Cardiac septum (tissue), 1 donor: ENCODE measurements at places on chromosomes 5 and 9. TPM values are rescaled to one million over a fixed set of nuclear protein-coding genes. Genes with fewer than 3 reads are reported as not detected.

GRCh38 chr5:169832845-169833244 lies 147.4 kb downstream of the INSYN2B start:
- DNase-seq, result no peak

GNA14 gene
- total RNA-seq, result 2.7 TPM

GRCh38 chr9:91500509-91501014 lies 76.9 kb upstream of the NFIL3 start:
- DNase-seq, result no peak

SLC28A3 gene
- 0.11 TPM for total RNA-seq

DNA sequence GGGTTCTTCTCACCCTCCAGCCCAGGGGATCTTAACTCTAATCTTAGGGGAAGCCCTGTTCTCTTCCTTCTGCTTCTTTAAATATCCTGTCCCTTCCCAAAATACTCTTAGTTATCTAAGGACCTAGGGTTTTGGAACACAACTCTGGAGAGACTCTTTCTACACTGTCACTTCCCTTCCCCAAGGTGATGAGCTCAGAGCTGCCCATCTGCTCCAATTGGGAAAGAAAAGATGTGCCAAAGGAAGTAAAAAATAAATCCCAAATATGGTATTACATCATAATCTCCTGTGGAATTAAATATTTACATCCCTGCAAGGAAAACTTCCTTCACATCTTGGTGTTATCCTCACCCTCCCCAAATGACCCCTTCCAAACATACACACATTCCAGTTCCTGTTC lies 291.2 kb downstream of the EPB41L4A start:
- no peak for DNase-seq

SPINK6 gene
- total RNA-seq, result not detected

- DNase-seq, result no peak
These were observed 381 bp downstream of the MED22 start for GRCh38 chr9:133347515-133347984.

DNA sequence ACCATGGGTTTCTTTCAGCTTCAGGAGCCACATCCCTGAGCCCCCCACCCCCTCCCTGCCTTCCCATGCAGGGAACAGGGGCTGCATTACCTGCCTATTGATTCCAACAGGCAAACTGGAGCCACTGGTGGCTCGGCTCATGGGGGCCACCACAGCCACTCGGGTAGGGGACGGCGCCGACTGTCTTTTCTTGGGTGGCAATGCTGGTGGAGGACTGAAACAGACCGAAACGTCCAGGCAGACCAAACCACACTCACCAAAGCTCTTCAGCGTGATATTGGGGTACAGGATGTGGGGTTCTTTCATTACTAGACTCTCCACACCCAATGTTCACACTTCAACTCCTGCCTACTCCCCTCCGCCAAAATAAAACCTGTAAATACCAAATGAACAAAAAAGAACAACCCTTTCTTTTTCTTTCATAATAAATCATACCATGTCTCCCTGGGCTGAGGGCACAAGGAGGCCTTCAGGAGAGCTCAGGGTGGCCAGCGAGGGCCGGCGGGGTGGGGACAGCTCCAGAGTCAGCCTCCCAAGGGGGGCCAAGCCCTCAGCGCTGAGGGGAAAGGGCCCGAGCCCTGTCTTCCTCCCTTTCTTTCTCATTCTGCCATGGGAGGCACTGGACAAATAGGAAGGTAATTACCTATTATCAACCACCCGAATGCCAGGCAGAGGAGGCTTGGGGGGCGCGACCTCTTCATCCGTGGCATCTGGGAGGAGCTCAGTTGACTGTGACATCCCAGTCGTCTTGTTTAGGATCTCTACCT lies 83.3 kb downstream of the PRRT1B start:
- DNase-seq, result no peak

ENDOG gene
- total RNA-seq, result 47.1 TPM

GRCh38 chr5:109003928-109004327 lies 256.2 kb downstream of the FER start:
- no peak for DNase-seq

- DNase-seq, result no peak
These were observed 796.3 kb downstream of the MAT2B start for GRCh38 chr5:164301708-164302107.

GADD45G gene
- 29.6 TPM for total RNA-seq

DNA sequence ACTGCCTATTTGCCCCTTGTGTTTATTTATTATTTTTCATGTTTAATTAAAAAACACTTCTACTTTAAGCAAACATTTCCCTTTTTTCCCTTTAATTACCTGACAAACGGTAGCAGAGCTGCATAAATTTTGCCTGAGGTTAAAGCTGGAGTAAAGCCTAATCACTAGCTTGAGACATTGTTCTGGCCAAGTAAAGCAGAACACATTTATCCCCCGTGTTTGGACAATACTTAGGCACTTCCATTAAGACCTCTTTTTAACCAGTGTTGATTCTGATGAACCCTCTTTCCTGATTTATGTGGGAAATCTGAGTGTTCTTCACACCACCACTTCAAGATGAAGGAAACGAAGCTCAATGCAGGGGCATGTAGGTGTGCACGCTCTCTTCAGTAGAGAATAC lies 54.5 kb downstream of the BNC2 start:
- DNase-seq, result no peak
